ENCODE measurements at places on chromosomes 5 and 9.

DNA sequence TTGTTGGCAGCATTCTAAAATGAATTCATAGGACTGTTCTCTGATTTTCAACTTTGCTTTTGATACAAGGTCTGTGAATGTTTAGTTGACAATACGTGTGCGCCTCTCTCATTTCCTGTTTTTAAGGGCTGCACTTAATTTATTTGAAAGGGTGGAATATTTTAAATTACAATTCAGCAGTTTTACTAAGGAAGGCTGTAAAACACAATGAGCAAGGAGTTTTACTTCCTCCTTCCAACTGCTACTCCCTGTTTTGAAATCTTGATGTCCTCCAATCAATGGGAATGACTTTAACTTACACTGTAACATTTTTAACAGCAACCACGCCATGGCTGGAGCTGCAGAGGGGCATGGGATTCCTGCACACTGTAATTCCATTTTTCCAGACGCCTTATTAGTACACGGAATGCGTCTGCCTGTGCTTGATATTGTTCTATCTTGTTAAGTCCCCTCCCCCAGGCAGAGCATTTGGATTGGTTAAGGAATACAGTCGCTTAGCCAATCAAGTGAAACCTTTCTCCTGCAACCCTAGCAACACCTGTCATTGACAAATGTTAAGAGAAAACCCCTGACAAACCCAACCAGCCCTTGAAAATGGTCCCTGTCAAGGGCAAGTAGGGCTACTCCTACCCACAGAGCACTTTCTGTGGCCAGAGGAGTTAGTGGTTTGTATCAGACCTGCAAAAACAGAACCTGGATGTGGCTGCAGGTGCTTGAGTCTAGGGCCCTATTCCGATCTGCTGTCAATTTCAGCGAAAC, 12.5 kb upstream of the ZSWIM6 start:
- DNase-seq, result no peak

DNA sequence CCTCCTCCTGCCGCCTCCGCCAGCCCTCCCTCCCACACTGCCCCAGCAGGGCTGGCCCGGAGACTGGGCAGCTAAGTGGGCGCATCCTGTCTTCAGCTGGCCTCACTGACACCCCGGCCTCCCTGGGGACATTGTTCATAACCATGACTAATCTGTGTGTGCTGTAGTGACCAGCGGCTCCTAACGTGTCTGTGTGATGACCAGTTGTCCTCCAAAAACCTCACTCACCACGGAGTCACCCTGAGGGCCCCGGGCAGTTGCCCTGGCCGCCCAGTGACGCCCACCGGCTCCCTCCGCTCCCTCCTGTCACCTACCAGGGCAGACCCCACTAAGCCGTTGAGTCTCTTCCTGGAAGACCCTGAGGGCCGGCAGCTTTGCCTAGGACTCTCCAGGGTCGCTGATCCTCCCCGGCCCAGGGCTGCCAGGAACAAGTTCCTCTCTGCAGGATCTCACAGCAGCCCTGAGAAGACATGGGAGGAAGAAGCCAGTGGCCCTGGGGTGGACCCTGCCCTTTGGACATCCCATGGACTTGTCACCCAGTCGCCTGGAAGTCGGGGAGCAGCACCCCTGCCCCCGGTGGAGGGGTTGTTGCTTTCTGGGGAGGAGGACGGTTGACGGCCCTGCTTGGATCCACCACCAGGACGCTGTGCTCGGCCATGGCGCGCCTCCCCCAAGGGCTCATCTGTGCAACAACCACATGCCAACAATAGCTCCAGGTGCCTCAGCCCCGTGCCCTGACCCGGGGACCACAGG, 110.2 kb upstream of the LMX1B start:
- DNase-seq, result no peak

DNA sequence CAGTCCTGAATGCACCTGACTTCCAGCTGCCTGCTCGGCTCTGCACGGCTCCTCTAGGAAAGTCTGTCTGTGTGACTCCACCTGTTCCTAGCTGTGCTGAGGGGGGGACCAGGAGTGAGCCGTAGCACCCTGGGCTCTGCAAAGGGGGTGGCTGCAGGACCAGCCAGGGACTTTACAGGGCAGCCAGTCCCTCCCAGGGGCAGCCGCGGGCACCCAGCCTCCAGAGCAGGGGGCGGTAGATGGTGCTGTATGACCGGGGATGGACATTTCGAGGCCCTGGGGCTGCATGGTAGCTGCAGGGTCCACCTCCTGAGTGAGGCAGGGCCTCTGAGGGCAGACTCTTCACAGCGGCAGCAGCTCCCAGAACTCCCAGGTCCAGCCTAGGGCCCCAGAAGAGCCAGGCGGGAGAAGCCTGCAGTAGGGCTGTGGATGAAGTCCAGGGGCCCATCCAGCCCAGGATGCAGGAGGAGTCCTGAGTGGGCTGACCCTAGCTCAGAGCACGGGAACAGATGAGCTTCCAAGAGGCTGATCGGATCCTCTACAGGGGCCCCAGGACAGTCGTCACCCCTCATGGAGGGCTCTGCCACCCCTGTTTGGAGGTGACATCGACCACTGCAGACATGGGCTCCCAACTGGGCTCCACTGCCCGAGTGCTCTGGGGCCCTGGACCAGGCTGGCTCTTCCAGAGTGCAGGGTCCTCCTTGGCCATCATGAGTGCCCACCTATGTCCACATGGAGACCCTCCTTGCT, 105.4 kb downstream of the ZNF354C start:
- DNase-seq, result no peak

- no peak for DNase-seq
Measured at GRCh38 chr5:163475411-163475810, 15.0 kb downstream of the HMMR start.

DNA sequence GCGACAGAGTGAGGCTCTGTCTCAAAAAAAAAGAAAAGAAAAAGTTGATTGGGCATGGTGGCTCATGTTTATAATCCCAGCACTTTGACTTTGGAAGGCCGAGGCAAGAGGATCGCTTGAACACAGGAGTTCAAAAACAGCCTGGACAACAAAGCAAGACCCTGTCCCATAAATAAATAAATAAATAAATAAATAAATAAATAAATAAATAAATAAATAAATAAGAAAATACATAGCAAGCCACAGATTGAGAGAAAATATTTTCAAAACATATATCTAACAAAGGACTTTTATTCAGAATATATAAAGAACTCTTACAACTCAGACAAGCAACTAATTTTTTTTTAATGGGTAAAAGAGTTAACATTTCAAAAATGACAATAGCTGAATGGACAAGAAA, 71.2 kb downstream of the PLPP1 start:
- DNase-seq, result no peak

DNA sequence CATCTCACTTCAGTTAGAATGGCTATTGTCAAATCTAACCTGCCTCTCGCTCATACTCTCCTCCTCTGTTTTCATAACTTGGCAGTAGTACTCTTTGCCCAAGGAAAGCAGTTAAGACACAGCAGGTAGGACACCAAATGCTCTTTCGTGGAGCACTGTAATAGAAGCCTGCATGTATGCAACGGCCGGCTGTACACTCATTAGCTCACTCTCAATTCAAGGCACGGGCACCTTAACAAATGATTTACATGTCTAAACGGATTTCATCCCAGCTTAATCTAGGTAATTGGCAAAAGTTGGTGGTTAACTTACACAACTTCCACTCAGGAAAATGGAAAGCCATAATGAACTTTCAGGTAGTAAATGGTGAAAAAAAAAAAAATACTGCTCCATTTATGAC, 14.9 kb downstream of the DEPDC1B start:
- no peak for DNase-seq

Data from Caco-2 (cell line).